Activated naive CD8-positive, alpha-beta T cell treated with anti-CD3 and anti-CD28 coated beads, Interleukin-2, amount 10 ng/mL, durations not matched to agents 7 days and 5 days (primary cell): ENCODE measurements at places on chromosomes 1 and 21.

DNA sequence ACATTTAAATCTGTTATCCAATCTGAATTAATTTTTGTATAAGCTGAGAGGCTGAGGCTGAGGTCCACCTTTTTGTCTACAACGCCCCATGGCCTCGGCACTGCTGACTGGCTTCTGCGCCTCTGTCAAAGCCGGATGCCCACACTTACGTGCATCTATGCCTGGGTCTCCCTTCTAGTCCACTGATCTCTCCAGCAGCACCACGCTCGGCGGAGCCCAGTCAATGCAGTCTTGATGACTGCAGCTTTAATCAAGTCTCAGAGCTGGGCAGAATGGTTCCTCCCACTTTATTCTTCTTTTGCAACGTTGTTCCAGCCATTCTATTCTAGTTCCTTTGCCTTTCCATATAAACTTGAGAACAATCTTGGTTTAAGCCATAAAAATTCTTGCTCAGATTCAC is 9.4 kb downstream of the PRDM15 start:
- DNase-seq: no peak
- no peak overlapping the region for H3K4me3 ChIP-seq
- H3K27me3 ChIP-seq: no peaks in the 10 kb centered on the region
- peaks cover 22% of the 10 kb centered on the region for H3K4me1 ChIP-seq

DNA sequence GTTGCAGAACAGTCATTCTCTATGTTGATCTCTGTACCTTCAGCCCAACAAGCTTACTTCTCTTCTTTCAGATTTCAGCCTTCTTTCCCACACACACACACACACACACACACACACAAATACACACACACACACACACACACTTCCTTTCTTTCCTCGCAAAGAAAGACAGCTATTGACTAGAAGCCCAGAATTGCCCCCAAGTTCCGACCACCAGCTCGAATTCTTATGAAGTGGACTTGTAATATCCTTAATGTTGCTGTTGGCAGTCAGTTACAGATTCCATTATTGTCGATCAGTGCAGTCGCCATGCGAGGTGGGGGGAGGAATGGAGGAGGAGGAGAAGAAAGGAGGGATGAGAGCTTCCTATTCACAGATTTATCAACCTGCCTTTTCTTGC is 125.5 kb downstream of the CLEC20A start:
- H3K27ac ChIP-seq: no peak overlapping the region
- peaks cover 2% of the 10 kb centered on the region for H3K27me3 ChIP-seq
- H3K36me3 ChIP-seq: no peaks in the 10 kb centered on the region
- H3K4me3 ChIP-seq: no peak overlapping the region
- no peak for DNase-seq

- no peak for DNase-seq
- no peak overlapping the region for H3K4me3 ChIP-seq
- peaks cover under 1% of the 10 kb centered on the region for H3K36me3 ChIP-seq
- no peak overlapping the region for H3K27ac ChIP-seq
- H3K27me3 ChIP-seq: peaks cover 35% of the 10 kb centered on the region
Observed at GRCh38 chr1:180909462-180909976, 3.2 kb upstream of the KIAA1614 start.

- no peak for DNase-seq
- H3K36me3 ChIP-seq: peaks cover 26% of the 10 kb centered on the region
- no peaks in the 10 kb centered on the region for H3K27me3 ChIP-seq
Observed at GRCh38 chr1:67431156-67431765, 1.1 kb upstream of the SERBP1 start.

DNA sequence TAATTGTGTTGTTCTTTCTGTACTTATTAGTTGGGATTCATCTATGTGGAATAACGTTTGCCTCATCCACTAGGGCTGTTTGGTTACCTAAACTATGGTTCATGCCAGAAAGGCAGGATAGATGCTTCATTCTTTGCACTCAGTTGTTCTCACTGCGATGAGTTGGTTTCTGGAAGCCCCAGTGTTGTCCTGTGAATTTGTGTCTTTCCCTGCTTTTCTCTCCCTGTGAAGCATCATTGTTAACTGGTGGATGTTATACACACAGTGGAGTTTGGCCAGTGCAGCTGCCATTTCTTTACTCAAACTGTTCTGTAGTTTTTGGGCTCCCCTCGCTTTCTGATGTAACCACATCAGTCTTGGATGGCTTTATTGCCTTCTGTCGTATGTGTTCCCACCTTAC is 143.6 kb upstream of the COL6A1 start:
- no peak overlapping the region for H3K4me3 ChIP-seq
- no peaks in the 10 kb centered on the region for H3K36me3 ChIP-seq
- no peak overlapping the region for H3K27ac ChIP-seq
- no peaks in the 10 kb centered on the region for H3K4me1 ChIP-seq

DNA sequence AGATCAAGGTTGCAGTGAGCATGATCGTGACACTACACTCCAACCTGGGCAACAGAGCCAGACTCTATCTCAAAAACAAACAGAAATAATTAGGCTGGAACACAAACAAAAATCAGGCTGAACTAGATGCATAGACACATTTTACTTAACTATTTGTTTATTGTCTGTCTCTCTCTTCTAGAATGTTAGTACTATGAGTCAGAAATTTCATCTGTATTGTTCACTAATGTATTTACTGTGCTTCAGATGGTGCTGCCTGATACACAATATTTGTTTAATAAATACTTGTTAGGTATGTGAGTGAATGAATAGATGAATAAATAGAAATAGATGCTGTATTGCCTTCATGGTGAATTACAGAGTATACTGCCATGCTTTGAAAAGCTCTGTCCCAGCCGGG is 6.0 kb upstream of the LIN28A start:
- H3K36me3 ChIP-seq: no peaks in the 10 kb centered on the region
- peaks cover 12% of the 10 kb centered on the region for H3K4me1 ChIP-seq
- no peak overlapping the region for H3K4me3 ChIP-seq
- peaks cover 49% of the 10 kb centered on the region for H3K27me3 ChIP-seq
- no peak for DNase-seq

DNA sequence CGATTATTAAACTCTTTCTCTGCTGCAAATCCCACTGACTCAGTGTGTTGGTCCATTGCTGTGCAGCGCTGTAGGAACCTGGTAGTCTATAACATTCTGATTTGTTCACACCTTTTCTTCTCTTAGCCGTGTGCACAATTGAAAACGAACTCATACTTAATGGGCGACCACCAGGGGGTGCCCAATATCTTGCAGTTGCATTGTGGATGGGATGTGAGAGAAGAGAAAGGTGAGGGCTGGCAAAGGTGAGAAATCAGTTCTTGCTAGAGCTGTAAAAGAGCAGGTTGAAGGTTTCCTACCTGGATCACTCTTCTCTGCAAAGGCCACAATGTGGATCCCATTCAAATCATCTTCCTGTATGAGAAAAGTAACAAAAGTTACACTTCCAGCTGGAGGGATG is 51.0 kb downstream of the CASQ2 start:
- peak; percentile 34 for DNase-seq
- no peaks in the 10 kb centered on the region for H3K36me3 ChIP-seq
- H3K27me3 ChIP-seq: peaks cover 16% of the 10 kb centered on the region
- H3K4me3 ChIP-seq: no peak overlapping the region

DNA sequence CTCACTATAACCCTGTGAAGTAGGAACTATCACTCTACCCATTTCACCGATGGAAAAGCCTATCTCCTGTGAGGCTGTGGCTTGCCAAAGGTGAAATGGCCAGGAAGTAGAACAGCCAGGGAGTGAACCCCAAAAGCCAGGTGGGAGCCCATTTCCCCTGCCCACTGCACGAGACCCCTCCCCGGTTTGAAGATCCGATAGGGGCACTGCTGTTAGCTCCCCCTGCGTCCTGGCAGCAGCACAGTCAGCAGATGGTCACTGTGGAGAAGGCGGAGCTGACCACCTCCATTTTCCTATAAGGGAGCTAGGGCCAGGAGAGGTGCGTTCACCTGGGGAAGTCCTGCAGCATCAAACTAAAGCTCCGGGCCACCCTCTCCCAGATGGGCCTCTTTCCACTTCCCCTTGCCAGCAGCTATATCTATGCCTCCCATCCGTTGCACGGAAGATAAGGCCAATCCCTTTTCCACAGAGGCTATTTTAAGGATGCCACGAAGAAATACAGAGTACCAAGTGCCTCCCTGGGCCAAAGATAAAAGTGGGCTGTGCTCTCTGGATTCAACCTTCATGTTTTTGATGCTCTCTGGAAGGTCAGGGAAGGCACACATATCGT is 7.8 kb downstream of the ERG start:
- no peak overlapping the region for H3K4me3 ChIP-seq
- peaks cover 56% of the 10 kb centered on the region for H3K27me3 ChIP-seq
- H3K27ac ChIP-seq: no peak overlapping the region
- H3K36me3 ChIP-seq: no peaks in the 10 kb centered on the region

DNA sequence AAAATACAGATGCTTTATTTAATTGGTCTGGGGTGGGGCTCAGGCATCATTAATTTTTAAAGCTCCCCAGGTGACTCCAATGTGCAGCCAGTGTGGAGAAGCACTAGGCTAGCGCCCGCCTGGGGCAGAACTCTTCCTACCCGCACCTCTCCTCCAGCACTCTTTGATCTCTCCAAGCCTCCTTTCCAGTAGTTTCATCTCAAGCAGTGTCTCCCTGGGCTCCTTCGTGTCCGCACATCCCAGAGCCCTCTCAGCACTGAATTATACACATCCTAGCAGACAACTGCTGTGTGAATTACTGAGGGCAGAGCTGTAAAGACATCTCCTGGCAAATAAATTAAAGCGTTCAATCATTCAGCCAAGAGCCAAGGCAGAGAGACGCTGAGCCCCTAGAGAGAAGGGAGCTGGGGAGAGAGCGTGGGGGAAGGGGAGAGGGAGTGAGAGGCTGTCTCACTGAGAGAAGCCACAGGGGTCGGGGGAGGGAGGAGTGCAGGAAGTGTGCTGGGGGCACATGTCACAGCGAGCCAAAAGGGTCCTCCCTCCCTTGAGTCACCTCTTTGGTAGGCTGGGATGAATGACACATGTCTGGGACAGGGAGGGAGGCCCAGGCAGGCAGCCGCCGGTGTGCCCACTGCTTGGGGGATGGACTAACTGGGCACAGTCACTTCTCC is 21.0 kb upstream of the PARP1 start:
- DNase-seq: no peak
- peaks cover 15% of the 10 kb centered on the region for H3K27me3 ChIP-seq
- peak overlapping the region; percentile 6 for H3K27ac ChIP-seq
- peaks cover 23% of the 10 kb centered on the region for H3K4me1 ChIP-seq
- H3K36me3 ChIP-seq: no peaks in the 10 kb centered on the region

DNA sequence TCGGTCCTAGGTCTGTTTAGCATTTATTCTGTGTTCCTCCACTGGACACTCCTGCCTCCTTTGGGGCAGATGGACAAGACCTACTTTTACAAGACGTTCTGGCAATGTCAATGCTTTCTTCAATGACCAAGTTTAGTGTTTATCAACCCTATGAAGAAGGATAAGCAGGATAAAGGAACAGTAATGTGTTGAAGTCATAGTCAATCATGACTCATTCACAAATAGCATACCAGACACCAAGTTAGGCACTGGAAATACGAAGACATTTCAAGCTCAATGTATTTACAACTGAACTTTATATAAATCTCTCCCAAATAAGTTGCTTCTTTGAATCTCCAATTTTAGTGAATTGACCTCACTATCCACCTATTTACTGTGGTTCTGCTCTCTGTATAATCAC is 4.8 kb upstream of the SLC35D1 start:
- no peak overlapping the region for H3K27ac ChIP-seq
- H3K36me3 ChIP-seq: peaks cover 2% of the 10 kb centered on the region
- no peak for DNase-seq
- peaks cover 12% of the 10 kb centered on the region for H3K27me3 ChIP-seq
- H3K4me3 ChIP-seq: no peak overlapping the region

- DNase-seq: no peak
- peaks cover 2% of the 10 kb centered on the region for H3K4me1 ChIP-seq
- peaks cover 3% of the 10 kb centered on the region for H3K36me3 ChIP-seq
- H3K27me3 ChIP-seq: no peaks in the 10 kb centered on the region
Observed at GRCh38 chr1:63557365-63557987, 34.2 kb downstream of the EFCAB7 start.

- no peak overlapping the region for H3K4me3 ChIP-seq
- H3K4me1 ChIP-seq: no peaks in the 10 kb centered on the region
- no peak for DNase-seq
Observed at GRCh38 chr21:37683396-37684114, 232.7 kb downstream of the KCNJ6 start.

DNA sequence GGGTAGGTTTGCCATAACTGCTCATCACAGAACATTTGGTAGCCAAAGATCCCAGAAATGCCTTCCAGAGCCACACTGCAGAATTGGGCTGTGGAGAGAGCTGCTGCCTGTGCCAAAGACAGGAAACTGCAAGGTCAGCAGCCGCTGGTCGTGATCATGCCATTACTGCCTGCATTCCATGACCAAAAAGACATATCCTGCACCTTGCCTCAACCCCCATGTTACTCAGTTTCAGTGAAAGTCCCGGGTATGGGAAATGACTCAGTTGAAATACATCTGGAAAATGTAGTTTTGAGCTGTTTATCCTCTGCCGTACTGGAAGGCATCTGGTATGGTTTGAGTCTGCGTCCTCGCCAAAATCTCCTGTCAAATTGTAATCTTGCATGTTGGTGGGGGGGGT is 161.7 kb downstream of the FCRL5 start:
- H3K27ac ChIP-seq: no peak overlapping the region
- no peaks in the 10 kb centered on the region for H3K4me1 ChIP-seq
- peaks cover 56% of the 10 kb centered on the region for H3K27me3 ChIP-seq
- no peak for DNase-seq
- H3K36me3 ChIP-seq: no peaks in the 10 kb centered on the region

GRCh38 chr1:7869136-7869920 is 16.5 kb upstream of the UTS2 start:
- no peak overlapping the region for H3K27ac ChIP-seq
- no peaks in the 10 kb centered on the region for H3K4me1 ChIP-seq
- H3K27me3 ChIP-seq: peaks cover 2% of the 10 kb centered on the region
- no peak for DNase-seq
- no peak overlapping the region for H3K4me3 ChIP-seq
- no peaks in the 10 kb centered on the region for H3K36me3 ChIP-seq

GRCh38 chr1:186615332-186615731 is 64.9 kb downstream of the PTGS2 start:
- no peaks in the 10 kb centered on the region for H3K36me3 ChIP-seq
- H3K4me1 ChIP-seq: peaks cover 29% of the 10 kb centered on the region
- H3K4me3 ChIP-seq: peak overlapping the region; percentile 63

DNA sequence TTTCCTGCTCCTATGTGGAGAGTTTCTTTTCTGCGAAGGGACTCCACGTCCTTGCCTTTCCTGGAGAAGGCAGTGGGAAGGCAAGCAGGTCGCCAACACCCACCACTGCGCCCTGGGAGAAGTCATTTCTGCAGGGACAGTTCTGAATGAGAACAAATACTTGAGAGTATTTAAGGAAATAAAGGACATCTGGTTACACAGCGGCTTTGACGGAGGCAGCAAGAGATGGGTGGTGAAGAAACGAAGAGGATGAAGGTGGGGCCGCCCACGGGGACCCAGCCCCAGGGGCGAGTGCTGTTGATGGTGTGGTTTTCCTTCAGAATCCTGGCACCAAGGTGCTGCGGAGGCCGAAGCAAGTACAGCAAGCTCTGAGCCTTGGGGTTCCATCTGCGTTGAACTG is 75.5 kb downstream of the PSMG1 start:
- peaks cover 12% of the 10 kb centered on the region for H3K27me3 ChIP-seq
- no peaks in the 10 kb centered on the region for H3K4me1 ChIP-seq
- H3K27ac ChIP-seq: no peak overlapping the region

- peaks cover 6% of the 10 kb centered on the region for H3K27me3 ChIP-seq
- DNase-seq: no peak
- no peak overlapping the region for H3K4me3 ChIP-seq
Observed at GRCh38 chr1:214044438-214045214, 56.9 kb downstream of the PROX1 start.

GRCh38 chr1:239733995-239734394 is 347.6 kb downstream of the CHRM3 start:
- H3K27me3 ChIP-seq: no peaks in the 10 kb centered on the region
- peaks cover 3% of the 10 kb centered on the region for H3K4me1 ChIP-seq
- no peak overlapping the region for H3K4me3 ChIP-seq
- peaks cover 3% of the 10 kb centered on the region for H3K36me3 ChIP-seq

- H3K27ac ChIP-seq: peak overlapping the region; percentile 60
- H3K27me3 ChIP-seq: no peaks in the 10 kb centered on the region
- peaks cover 43% of the 10 kb centered on the region for H3K4me1 ChIP-seq
Observed at GRCh38 chr1:39268112-39268581, 63.7 kb downstream of the MACF1 start.
